ENCODE measurements at places on chromosomes 6 and 20.

- no peak for DNase-seq
These were observed 35.8 kb downstream of the MAP3K4 start for GRCh38 chr6:161027385-161027784.

GRCh38 chr20:40983898-40984297, 44.7 kb upstream of the TOP1 start:
- no peak for DNase-seq

DNA sequence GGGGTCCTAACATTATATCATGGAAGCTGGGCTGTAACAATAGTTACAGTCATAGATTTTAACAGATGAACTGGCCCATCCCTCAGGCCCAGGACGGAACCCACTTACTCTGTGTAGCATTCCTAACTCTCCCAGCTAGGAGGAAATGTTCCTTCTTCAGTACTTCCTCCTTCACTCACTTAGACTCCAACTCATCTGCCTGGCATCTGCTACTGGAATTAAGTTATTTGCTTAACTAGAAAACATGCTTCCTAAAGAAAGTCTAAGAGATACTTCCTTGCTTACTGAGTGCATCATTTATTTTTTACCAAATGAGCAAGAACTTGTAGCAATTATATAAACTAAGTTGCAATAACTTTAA, 20.5 kb downstream of the GCLC start:
- DNase-seq = no peak

DNA sequence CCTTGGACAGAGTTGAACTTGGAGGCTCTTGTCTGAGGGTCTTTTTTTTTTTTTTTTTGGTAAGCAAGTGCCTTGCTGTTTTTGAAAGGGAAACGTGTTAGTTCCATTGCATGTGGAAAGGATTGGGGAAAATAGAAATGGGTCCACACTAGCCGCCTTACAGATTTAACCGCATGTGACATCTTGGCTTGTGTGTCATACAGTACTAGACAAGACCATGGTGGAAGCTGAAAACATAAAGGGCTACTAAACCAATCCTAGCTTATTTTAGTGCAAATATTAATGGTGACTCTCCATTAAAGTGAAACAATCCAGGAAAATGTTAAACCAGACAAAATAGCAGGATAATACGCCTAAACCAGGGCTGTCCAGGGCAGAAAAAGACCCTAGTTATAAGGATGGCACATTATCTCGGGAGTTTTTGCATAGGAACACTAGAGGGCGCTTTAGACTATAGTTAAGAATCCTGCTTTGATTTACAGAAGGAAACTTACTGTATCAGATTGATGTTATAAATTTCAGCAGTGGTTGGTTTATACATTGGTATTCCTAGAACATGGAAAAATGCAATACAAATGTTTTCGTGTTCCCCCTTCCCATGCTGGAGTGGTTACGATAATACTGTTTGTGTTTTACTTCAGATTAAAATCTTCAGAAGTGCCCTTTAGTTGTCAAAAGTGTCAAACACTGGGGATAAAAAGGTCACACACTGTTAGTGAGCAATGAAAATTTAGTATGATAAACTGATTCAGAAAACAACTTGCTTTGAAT, 59.8 kb upstream of the DEK start:
- DNase-seq = no peak

DNA sequence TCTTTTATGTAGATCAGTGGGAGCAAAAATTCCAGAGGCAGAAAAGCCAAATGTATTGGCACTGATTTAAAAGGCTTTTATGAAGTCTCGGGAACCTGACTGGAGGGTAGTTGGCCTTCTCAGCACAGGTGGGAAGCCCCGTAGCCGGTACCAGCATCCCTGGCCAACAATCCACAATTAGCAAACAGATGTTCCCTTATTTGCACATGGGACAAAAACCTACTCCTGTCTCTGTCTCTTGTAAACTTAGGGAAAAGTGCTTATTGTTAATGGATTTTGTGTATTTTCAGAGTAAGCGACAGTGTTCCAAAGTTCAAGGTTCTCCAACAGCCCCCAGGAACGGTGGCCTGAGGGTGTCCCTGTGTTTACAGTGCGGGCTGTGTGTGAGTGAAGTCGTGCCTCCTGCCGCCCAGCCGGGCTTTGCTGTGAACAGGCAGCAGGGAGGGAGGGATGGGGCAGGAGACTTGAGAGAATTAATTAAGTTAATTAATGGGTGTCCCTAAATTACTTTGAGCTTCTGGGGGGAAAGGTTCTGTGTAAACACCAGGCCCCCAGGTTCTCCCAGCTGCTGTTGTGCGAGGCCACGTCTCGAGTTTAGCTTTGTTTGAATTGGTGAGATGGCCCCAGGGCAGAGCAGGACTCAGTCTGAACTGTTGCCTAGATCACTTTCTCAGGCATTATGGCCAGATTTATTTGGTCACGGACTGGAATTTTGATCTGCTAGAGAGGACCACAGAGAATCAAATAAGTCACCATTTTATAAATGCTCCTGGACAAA, 3.9 kb downstream of the SYNJ2 start:
- DNase-seq = peak; percentile 56

GRCh38 chr6:71965404-71965803, 79.1 kb downstream of the RIMS1 start:
- no peak for DNase-seq

GRCh38 chr20:58081846-58082245, 146.6 kb downstream of the ANKRD60 start:
- no peak for DNase-seq

- peak; percentile 20 for DNase-seq
These were observed 98.2 kb downstream of the PSMG4 start for GRCh38 chr6:3356824-3357420.

DNA sequence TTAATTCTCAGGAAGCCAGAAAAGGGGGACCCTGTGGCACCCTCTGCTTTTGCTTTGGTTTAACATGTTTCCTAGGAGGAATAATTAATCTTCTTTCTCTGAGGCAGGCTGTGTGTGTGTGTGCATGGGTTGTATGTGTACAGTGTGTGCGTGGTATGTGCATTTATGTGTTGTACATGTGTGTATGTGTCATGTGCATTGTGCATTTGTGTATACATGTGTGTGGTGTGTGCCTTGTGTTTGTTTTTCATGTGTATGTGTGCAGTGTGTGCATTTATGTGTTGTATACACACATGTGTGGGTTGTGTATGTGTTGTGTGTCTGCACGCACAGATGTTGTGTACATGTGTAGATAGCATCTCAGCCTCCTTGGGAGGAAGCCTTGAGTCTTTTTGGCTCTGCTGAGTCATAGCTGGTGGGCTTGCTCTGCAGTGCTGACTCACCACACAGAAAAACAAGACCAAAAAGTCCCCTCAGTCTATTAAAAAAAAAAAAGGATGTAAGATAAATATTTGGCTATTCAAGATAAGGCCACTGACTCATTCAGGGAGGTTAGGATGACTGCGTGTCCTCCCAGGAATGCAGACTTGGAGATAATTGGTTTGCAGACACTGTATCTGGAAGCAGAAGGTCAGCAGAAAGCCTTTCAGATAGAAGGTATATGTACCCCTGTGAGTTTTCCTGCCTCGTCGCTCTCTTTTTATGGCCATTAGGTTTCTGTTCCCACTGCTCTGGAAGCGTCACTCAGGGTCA, 58.6 kb downstream of the SYNJ2 start:
- peak; percentile 62 for DNase-seq

- no peak for DNase-seq
These were observed 46.7 kb downstream of the UBE2V1 start for GRCh38 chr20:50066161-50066834.

DNA sequence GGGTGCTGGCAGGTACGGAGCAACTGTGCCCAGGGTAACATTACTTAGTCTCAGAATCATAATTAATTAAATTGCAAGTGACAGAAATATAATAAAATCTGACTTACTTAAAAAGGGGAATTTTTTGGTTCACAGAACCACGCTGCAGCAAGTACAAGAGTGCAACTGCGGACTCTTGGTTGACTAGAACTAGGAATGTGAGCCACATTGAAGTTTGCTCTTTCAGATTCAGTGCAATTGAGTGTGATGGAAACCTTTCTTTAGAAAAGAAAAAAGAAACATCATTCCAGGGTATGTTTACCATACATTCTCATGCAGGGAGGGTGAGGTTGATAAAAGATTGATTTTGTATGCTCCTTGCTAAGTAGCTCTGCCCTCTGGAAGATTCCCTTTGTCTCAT, 45.0 kb upstream of the GGTLC1 start:
- no peak for DNase-seq

DNA sequence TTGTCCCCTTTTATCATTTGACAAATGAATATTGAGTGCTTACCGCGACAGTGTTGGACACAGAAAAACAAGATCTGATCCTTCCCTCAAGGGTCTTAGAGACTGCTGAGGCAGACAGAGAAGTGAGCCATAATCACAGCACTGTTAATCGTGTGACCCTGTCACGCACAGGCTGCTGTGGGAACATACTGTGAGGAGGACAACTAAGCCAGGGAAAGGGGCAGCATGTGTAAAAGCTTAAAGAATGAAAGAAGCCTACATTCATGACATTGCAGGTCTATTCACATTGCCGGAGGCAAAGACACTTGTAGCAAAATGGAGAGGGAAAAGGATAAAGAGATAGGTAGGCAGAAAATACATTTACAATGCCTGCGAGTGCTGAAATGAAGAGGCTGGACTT, 32.7 kb downstream of the TRDN start:
- DNase-seq = no peak

DNA sequence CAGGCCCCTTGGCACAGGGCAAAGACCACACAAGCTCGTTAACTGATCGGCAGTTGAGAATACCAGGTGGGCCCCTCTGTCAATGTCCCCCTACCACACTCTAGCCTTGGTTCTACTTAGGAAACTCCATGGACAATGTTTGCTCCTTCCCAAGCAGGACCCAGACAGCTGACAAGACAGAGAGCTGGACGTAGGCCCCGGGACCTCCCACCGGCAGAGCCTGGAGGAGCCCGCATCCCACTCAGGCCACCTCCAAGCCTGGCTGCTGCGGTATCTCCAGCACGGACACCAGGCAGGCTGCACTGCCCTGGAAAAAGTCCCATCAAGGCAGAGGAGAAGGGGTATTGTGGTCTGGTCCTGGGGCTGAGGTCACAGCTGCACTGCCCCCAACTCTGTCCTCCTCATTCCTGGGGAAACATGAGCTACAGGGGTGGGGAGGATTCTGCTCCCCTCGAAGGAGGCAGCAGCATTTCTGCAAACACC, 6.2 kb upstream of the GRM4 start:
- no peak for DNase-seq

DNA sequence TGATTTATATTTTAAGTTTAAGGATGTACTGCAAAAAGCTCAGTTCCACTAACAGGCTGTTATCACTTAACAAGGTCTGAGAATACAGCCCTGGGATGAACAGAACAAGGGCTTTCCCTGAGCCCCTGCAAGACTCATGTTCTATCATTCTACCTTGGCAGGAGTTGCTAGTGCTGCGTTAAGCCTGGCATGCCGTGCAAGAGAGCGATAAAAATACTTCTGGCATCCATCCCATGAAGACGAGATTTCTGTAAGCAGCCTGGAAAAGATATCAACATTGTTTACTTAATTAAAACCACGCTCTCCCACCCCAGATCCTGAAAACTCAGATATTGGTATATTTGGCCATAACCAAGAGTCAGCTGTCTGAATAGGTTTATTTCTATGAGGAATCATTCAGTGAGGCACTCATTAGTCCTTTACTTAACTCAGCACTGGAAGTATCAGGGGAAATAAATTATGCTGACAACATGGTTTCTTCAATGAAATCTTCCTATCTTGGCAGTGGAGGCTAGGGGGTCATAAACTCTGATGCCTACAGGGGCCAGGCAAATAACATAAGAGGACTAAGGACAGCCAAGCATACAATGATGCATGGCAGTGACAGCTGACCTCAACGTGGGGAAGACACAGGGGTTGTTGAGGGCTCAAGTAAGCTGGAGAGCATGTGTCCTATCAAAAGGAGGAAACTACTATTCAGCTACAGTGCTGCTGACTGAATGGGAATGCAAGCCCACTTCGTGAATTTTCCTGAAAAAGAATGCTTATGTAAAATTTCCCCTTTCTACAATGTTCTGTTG, 37.6 kb upstream of the LYRM2 start:
- no peak for DNase-seq

DNA sequence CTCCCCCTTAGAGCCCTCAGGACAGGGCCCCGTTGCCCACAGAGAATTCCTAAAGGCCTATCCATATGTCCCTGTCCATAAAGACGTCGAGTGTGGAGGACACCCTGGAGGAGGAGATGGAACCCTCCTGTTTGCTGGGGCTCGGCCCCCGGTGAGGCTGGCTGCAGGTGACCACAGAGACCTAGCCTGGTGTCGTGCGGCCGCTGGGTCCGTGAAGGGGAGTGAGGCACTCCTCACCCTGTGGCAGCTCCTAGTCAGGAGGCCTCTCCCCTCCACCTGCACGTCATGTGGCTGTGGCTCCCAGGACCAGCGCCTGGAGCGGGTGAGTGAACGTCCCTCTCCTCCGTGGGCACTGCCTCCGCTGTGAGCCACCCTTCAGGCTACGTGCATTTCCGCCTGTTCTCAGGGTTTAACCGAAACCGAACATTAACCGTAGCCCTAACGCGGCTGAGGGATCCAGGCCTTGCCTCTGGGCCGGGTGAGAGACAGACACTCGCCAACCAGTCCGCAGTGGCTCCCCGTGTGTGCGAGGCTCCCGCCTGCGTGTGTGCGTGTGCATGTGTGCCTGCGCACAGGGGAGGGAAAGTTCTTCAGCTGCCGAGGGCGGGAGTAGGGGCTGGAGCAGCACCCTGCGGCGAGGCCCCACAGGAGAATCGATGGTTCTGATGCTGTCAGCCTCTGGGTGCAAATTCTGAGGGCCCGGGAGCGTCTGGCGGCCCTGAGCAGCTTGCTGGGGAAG, 5.9 kb upstream of the TCEA2 start:
- DNase-seq = no peak

DNA sequence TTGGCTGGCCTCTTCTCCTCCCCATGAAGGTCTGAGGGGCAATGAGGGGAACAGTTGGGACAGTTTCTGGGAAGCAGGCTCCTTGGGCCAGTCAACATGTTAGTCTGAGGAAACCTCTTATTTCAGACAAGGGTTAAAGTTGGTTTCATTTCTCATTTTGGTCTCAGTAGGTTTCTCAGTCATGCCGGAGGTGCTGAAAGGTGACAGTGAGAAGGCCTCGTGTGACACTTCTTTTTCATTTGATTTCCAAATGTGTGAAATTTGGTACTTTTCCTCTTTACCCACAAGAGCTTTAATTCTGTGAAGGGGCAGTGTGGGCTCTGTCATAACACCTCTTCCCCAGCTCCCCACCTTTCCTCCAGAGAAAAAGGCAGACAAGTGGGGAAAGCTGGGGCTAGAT, 7.5 kb upstream of the GLP1R start:
- no peak for DNase-seq

GRCh38 chr6:158042245-158042798, 60.7 kb downstream of the SYNJ2 start:
- DNase-seq = peak; percentile 83

GRCh38 chr6:42378536-42378935, 73.2 kb downstream of the TRERF1 start:
- DNase-seq = no peak
